ENCODE measurements at places on chromosomes 4 and X. TPM values are rescaled to one million over a fixed set of nuclear protein-coding genes. Genes with fewer than 3 reads are reported as not detected.

DNA sequence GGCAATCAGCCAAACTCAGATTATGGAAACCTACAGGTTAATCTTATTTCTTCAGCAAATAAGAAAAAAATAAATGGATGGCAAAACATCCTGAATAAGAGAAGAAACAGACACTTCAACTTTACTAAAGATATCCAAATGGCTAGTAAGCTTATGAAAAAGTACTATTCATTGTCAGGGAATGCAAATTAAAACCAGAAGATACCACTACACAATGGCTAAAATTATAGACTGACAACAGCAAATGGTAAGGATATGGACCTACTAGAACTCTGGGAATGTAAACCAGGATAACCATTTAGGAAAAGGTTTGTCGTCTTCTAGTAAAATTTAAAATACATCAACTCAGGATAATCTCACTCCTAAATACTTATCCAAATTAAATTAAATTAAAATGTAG is 24.3 kb downstream of the GRSF1 start:
- H3K4me1 ChIP-seq = no peaks in the 10 kb centered on the region
- no peak overlapping the region for H3K4me3 ChIP-seq
- H3K27ac ChIP-seq = no peak overlapping the region
- DNase-seq = no peak
- H3K27me3 ChIP-seq = no peaks in the 10 kb centered on the region

GRCh38 chrX:150238632-150239382 is 124.3 kb upstream of the MAMLD1 start:
- H3K27ac ChIP-seq = no peak overlapping the region
- no peak overlapping the region for H3K4me3 ChIP-seq
- no peaks in the 10 kb centered on the region for H3K27me3 ChIP-seq
- no peak for DNase-seq

- DNase-seq = no peak
- H3K27ac ChIP-seq = no peak overlapping the region
- peaks cover 3% of the 10 kb centered on the region for H3K4me1 ChIP-seq
- no peaks in the 10 kb centered on the region for H3K36me3 ChIP-seq
Measured at GRCh38 chr4:6258026-6258360, 11.7 kb upstream of the WFS1 start.

GRCh38 chrX:103431316-103431715 is 55.0 kb downstream of the BEX3 start:
- no peaks in the 10 kb centered on the region for H3K36me3 ChIP-seq
- H3K27me3 ChIP-seq = no peaks in the 10 kb centered on the region
- H3K27ac ChIP-seq = no peak overlapping the region
- H3K4me1 ChIP-seq = no peaks in the 10 kb centered on the region

GRCh38 chr4:3421470-3421869 is 20.3 kb upstream of the HGFAC start:
- no peak for DNase-seq
- H3K27ac ChIP-seq = no peak overlapping the region
- no peaks in the 10 kb centered on the region for H3K36me3 ChIP-seq
- no peaks in the 10 kb centered on the region for H3K27me3 ChIP-seq

DNA sequence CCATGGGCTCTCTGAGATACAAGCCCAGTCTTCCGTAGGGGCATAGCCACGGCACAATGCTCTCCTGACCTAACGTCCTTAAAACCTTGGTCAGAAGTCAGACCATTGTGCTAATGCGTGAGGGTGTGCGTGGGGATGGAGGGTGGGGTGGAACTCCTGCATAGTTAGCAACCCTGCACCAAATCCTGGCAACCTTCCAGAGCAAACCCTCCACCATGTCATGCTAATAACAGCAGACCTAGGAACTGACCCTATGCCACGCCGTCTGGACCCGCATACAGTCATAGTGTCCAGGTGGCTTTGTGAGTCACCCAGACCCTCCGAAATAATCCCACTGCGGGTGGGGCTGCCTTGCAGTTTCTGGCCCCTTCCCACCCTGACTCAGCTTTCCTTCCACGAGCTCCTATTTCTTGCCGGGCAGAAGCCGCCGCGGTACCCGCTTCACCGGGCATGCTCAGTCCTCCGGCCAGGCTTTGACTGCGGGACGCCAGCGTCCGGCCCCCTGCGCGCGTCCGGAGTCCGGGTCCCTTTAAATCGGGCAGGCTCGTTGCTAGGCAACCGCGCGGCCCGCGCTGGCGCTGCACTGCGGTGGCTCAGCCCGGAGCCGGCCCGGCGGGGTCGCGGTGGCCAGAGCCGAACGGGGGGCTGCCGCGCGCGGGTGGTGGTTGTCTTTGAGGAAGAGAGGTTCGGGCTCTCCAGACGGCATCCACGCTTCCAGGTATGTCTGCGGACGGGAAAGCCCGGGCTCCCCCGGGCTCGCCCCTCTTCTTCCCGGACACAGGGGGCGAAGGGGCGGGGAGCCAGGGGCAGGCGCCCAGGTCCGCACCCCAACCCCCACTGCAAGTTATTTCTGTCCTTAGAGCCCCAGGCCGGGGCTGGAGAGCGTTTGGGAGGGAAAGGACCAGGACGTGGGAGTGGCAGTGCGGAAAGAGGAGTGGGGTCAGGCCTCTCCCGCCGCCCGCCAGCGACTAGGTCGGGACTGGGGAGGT is at the start of gene CCDC160:
CCDC160 (plus strand) TSS at position 557 of the 989 bp plus-strand sequence. CDS start 7,619 bp downstream, outside the sequence.
- no peaks in the 10 kb centered on the region for H3K27me3 ChIP-seq
- DNase-seq = peak; percentile 9
- H3K27ac ChIP-seq = no peak within 1 kb of the TSS
- H3K4me1 ChIP-seq = no peaks in the 10 kb centered on the region
- H3K36me3 ChIP-seq = no peaks in the 10 kb centered on the region

The NHSL2 gene
- 14.8 TPM for total RNA-seq

The SPACA5 gene
- not detected for total RNA-seq

The ZBED1 gene
- 19.9 TPM for total RNA-seq

Data from astrocyte (in vitro differentiated cells and primary cell).